ENCODE measurements at places on chromosomes 12 and 14. TPM values are rescaled to one million over a fixed set of nuclear protein-coding genes. Genes with fewer than 3 reads are reported as not detected.

The RERGL gene
- 0.19 TPM for polyA plus RNA-seq

GRCh38 chr12:18864900-18865561, 127.1 kb downstream of the CAPZA3 start:
- H3K4me3 ChIP-seq = no peak overlapping the region
- H3K36me3 ChIP-seq = no peaks in the 10 kb centered on the region
- H3K4me1 ChIP-seq = peaks cover 9% of the 10 kb centered on the region

GRCh38 chr12:7155471-7156034, 25.4 kb downstream of the CLSTN3 start:
- H3K27ac ChIP-seq = no peak overlapping the region
- H3K36me3 ChIP-seq = no peaks in the 10 kb centered on the region
- H3K4me1 ChIP-seq = peaks cover 33% of the 10 kb centered on the region
- peak; percentile 69 for DNase-seq

GRCh38 chr14:90443161-90444076, 46.6 kb downstream of the CALM1 start:
- H3K4me3 ChIP-seq = no peak overlapping the region
- DNase-seq = no peak
- no peaks in the 10 kb centered on the region for H3K27me3 ChIP-seq
- peaks cover 30% of the 10 kb centered on the region for H3K4me1 ChIP-seq

GRCh38 chr12:126519833-126520232, 1454.6 kb downstream of the AACS start:
- H3K27ac ChIP-seq = no peak overlapping the region
- H3K4me3 ChIP-seq = no peak overlapping the region
- DNase-seq = no peak
- no peaks in the 10 kb centered on the region for H3K36me3 ChIP-seq

DNA sequence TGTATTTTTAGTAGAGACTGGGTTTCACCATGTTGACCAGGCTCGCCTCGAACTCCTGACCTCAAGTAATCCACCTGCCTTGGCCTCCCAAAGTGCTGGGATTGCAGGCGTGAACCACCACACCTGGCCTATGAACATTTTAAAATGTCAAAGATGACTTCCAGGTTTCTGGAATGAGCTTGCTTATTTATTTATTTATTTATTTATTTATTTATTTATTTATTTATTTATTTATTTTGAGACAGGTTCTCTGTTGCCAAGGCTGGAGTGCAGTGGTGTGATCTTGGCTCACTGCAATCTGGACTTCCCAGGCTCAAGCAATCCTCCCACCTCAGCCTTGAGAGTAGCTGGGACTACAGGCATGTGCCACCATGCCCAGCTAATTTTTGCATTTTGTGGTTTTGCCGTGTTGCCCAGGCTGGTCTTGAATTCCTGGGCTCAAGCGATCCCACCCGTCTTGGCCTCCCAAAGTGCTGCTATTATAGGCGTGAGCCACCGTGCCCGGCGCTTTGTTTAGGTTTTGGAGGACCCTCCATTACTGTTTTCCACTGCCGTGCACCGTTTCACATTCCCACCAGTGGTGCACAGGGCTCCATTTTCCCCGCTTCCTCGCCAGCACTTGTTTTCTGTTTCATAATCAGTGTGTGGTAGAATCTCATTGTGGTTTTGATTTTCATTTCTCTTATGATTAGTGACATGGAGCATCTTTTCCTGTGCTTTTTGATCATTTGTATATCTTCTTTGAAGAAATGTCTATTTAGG, 6.4 kb upstream of the CFAP251 start:
- no peaks in the 10 kb centered on the region for H3K27me3 ChIP-seq
- no peak overlapping the region for H3K4me3 ChIP-seq
- no peak overlapping the region for H3K27ac ChIP-seq
- peaks cover 16% of the 10 kb centered on the region for H3K36me3 ChIP-seq
- peaks cover 9% of the 10 kb centered on the region for H3K4me1 ChIP-seq

Data from SK-N-SH (cell line).